ENCODE measurements at places on chromosomes 7 and 10.

- DNase-seq: no peak
These were observed 16.6 kb downstream of the PLPP4 start for GRCh38 chr10:120473593-120473992.

DNA sequence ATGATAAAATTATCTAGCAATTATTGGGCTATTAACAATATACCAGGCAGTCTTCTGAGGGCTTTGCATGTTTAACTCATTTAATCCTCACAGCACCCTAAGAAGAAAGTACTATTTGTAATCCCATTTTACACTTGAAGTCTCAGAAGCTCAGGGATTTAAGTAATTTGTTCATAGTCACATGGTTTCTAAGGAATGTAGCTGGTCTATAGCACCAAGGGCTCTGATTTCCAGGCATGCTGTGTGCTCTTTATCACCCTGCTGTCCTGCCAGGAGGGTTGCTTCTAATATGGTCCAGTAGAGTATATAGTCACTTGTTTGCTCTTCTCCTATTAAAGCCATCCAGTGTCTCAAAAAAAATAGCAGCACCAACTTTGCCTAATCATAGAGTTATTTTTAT lies 417.2 kb downstream of the PLXDC2 start:
- DNase-seq: no peak

- no peak for DNase-seq
These were observed 191.1 kb downstream of the ZMYND11 start for GRCh38 chr10:326350-326749.

DNA sequence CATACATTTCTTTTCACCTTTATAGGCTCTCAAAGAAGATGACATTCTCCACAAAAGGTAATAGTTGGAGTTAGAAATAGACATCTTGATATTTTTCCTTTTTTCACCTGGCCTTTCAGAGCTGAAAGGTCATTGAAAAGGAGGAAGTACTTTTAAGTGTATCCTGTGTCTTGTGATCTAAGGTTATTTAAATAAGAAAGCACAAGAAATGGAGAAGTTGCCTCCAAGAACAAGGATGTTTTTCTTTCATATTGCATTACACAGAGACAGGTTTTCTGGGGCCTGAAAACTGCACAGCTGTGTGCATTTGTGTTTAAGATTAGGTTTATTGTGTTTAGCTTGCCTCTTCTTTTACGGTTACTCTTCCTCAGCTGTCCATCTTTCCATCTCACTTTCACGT lies 103.4 kb upstream of the SEMA3D start:
- DNase-seq: no peak

GRCh38 chr10:72308320-72308987 lies 34.7 kb downstream of the DDIT4 start:
- DNase-seq: no peak

GRCh38 chr10:93058139-93058538 lies 2.5 kb upstream of the CYP26C1 start:
- no peak for DNase-seq

DNA sequence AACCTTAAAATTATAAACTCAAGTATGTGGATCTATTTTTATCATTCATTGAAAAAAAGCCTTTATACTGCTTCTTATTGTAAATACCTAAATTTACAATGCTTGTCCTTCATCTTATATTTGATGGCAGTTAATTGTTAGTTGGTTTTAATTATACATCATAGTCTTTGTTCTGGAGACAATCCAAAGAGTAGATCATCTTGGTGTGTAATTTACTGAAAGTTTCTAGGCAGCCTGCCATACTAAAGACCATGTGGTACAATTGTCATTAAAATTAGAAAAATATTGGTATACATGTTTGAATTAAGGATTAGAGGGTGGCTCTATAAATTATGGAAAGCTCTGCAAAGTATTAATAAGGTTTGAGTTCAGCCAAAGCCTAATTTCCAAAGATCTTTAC lies 231.4 kb downstream of the KCND2 start:
- DNase-seq: no peak

- no peak for DNase-seq
These were observed 30.6 kb downstream of the KLHL7 start for GRCh38 chr7:23136216-23136615.

- no peak for DNase-seq
These were observed 70.7 kb downstream of the PRKAG2 start for GRCh38 chr7:151806204-151806603.

GRCh38 chr7:66505531-66506451 lies 122.9 kb upstream of the KCTD7 start:
- DNase-seq: no peak

DNA sequence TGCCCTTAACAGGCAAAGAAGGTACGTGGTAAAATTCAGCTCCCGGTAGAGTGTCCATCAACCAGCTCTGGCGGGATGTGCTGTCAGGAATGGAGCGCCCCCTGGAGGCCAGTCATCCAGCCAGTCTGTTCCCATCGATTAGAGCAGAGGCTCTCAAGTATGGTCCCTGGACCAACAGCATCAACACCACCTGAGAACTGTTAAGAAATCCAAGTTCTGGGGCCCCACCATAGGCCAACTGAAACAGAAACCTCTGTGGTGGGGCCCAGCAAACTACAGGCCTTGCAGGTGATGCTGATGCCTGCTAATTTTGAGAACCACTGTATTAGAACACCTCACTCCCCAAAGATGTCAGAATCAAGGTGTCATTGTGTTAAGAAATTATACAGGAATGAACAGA lies 109.2 kb downstream of the DPY19L1 start:
- DNase-seq: no peak

DNA sequence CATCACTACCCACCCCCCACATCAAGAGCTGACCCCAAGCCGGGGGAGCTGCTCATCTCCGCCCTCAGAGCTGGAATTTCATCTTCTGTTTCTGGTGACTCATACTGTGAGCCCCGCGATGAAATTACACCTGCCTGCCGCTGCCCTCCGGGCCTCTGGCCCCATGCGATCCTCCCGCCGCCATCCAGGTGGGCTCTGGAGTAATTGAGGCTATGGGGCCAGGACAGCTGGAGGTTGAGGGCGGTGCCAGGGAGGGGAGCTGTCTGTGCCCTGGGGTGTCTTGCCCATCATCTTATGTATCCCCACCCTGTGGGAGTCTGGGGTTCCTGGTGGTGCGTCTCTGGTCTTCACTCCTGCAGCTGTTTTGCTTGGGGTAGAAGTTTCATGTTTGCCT lies 9.0 kb downstream of the GTF2IRD1 start:
- DNase-seq: no peak

DNA sequence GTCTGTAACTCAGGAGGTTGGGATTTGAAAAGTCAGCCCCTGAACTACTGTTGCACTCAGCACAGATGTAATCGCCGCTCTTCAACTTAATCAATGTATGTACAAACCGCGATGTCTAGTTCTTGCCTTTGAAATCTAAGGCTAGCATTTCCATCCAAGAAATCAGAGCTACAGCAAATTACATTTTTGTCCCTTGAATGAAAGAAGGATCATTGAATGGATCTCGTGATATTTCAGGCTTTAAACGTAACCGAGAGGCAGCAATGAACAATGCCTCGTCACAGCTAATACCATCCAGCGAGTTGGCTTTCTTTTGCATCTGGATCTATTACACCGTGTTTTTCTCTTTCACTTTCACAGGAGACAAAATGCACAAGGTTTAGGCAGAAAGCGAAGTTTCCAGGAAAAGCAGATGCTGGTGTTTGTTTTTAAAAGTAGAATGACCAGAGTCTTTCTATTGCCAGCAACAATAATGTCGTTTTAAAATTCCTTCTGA lies 5.5 kb downstream of the SKIDA1 start:
- DNase-seq: no peak

- no peak for DNase-seq
These were observed 403 bp upstream of the ENO4 start for GRCh38 chr10:116848944-116849247.

DNA sequence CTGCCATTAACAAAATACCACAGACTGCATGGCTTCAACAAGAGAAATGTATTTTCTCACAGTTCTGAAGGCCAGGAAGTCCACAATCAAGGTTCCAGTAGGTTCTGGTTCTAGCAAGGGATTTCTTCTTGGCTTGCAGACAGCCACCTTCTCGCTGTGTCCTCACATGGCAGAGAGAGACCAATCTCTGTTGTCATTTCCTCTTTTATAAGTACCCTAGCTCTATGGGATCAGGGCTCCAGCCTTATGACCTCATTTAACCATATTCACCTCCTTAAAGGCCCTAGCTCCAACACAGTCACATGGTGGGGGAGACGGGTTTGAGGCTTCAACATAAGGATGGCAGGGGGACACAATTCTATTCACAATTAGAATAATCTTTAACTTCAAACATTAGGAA lies 23.6 kb downstream of the ABI1 start:
- DNase-seq: no peak

DNA sequence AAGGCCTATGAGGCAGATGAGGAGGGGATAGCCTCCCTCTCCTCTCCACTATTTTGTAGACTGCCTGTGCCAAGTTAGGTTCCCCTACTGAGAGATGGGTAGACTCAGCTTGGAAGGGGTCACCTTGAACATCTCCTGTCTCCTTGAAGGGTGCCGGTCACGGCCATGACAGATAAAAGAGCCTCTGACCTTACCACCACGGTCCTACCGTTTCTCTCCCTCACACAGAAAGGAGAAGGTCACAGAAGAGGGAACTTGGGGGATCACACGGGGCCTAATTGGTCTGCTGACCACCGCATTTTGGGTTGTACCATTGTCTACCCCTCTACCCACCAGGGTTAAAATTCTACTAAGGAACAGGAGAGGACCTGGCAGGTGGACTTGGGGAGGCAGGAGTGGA lies 17.0 kb downstream of the PRSS2 start:
- no peak for DNase-seq

DNA sequence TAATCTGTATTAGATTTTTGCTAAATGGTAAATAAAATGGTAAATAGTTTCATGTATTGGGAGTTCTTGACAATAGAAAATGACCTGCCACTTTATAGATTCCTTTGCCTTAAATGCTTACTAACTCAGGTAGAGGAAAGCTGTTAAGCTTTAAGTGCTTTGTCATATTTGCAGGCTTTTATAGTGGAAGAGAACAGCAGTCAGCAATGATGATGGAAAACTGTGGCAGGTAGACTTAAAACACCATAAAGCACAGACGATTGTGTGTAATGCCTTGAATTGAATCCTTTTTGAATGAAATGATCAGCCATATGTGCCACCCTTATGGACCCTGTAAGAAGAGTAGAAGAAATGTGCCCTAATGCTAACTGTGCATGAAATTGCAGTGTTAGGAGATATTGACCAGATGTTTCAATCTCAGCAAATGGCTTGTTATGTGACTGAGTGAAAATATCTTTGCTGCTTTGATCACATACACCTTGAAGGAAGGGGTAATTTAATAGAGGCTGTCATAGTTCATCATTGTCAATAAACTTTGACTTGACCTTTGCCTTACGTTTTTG lies 230.4 kb downstream of the ADK start:
- no peak for DNase-seq

DNA sequence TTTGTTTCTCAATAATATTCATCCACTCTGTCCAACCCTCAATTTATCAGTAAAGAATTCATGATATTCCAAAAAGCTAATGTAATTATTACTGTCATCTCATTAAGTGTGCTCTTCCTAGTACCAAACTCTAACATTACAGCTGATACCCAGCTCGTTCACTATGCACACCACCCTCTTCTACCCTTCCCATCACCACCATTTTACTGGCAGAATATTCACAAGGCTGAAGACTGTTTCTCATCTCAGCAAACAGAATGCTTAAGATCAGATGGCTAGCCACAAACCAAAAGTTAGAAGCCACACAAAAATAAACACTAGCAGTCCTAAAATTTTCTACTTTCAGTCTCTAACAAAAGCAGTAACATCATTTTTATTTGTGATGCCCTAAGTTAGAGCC lies 121.5 kb downstream of the SRPK2 start:
- DNase-seq: no peak

- DNase-seq: no peak
These were observed 17.0 kb downstream of the PRKCQ start for GRCh38 chr10:6563075-6563474.

DNA sequence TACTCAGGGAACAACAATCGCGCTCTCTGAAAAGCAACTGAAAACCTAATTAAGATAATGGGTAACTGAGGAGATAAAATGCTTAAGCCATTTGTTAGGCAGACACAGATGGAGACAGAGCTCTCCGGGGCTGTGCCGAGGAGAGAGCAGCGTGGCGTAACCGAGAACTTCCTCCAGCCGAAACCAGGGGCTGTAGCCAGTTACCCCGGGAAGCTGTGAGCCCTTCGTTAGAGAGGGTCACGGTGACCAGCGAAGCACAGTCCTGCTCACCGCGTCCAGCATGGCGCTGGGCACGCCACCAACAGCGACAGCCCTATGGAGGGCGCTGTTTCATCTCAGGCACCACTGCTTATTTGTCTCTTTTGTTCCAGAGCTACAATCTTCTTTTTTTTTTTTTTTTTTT lies 16.1 kb downstream of the PAPOLB start:
- no peak for DNase-seq

GRCh38 chr10:6399231-6399741 lies 180.8 kb downstream of the PRKCQ start:
- no peak for DNase-seq

- DNase-seq: no peak
These were observed 23.2 kb downstream of the WIPI2 start for GRCh38 chr7:5213286-5213645.

GRCh38 chr10:19498393-19499290 lies 317.6 kb upstream of the PLXDC2 start:
- DNase-seq: no peak

DNA sequence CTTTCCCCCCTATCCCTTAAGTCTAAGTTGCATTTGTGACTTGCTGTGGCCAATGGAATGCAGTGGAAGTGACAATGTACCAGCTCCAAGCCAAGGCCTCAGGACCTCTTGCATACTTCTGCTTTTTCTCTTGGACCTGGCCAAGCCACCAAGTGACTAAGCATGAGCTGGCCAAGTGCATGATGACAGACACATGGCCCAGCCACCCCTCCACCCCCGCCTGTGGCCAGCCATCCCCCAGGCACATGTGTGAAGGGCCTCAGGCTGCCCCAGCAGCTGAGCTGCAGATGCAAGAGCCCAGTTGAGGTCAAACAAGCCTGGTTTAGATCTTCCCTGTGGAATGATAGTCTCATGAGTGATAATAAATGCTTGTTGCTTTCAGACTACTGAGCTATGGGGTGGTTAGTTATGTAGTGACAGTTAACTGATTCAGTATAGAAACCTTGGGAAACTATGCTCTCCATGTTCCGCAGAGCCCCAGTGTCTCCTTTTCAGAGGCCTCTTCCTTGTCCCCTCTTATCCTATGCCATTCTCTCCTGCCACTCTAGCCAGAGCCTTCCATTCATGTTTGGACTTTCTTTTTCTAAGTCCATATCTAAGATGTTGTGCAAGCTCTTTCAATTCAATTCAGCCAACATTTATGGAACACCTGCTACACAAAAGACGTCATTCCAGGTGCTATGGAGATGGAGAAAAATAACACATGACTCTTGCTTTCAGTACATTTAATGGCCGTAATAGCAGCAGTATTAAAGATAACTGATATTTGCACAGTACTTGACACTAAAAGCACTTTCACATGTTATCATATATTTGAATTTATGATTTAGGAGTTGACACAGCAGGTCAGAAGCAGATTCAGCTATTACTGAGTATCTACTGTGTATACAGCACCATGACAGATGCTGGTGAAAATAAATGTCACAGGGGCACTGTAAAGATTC lies 55.5 kb upstream of the LOXL4 start:
- no peak for DNase-seq

All from stimulated activated CD4-positive, alpha-beta T cell treated with anti-CD3 and anti-CD28 coated beads, Interleukin-1b, Interleukin-23, amount 100 ng/mL, for 1 hour (primary cell).